Brain microvascular endothelial cell (primary cell): ENCODE measurements at places on chromosomes 11 and 22.

- no peak for DNase-seq
These were observed 773.4 kb upstream of the RAG2 start for GRCh38 chr11:37371346-37371970.

DNA sequence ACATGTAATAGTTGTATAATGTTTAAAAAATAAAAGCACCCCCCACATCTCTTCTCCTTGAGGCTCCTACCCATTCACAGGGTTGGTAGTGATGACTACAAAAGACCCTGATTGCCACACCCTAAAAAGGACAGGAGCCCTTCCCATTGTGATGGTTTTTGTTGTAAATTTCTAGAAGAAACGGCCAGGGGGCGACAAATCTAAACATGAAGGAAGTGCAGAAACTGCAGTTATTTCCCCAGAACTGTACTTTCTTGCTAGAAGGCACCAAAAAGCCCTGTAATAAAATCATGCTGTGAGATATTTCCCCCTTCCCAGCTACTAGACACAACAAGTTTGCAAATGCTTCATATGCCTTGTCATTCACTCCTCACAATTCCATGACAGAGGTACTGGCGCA, 10.8 kb downstream of the PRR5L start:
- DNase-seq = no peak

- no peak for DNase-seq
These were observed 17.6 kb downstream of the OTOG start for GRCh38 chr11:17564687-17565042.

GRCh38 chr11:133235381-133235780, 296.9 kb downstream of the OPCML start:
- no peak for DNase-seq

DNA sequence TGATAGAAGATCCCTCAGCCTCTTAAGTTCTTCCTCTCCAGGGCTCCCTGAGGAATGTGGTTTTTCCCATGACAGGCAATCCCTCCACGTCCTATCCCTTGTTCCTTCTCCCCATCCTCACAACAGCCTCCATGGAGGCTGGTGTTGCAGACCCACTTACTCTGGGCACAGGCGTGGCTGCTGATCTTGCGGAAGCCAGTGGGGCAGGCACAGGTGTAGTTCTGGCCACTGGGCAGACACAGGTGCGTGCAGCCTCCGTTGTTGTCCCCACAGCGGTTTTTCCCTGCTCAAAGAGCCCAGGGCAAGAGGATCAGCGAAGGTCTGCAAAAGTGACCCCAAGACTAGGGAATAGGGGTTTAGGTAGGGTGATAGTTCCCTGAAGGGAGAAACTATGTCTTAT, 29.1 kb downstream of the LRP4 start:
- DNase-seq = no peak

DNA sequence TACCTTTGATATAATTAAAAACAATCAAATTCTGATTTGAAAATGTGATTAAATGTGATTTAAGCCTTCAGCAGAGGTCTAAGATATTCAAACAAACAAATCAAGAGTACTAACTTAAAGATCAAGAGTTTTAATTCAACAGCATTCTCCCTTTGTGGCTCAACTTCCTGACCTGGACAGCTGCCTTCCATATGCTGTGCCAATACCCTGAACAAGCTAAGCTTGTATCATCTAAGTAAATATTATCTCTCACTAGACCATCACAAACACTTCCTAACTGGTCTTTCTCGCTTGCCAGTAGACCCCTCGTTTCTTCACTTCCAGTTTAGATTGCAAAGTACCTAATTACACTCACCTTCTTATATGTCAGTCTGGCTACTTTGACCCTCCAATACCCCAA, 35.9 kb upstream of the P4HA3 start:
- DNase-seq = no peak

DNA sequence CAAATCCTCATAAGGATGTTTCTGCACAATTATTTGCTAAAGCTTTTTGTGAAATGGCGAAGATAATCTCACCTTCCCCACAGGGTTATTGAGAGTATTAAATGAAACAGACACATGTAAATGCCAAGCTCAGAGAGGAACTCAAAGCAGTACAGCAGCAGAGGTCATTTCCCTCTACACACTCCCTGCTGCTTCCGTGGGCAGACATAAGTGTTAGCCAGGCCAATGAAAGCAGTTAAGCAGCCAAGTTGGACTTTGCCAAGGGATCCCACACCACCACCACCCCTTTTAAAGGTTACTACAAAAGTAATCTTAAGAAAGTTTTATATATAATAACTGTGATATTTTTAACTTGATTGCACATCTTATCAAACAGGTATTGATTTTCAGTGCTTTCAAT, 4.0 kb upstream of the FAM111A start:
- no peak for DNase-seq

DNA sequence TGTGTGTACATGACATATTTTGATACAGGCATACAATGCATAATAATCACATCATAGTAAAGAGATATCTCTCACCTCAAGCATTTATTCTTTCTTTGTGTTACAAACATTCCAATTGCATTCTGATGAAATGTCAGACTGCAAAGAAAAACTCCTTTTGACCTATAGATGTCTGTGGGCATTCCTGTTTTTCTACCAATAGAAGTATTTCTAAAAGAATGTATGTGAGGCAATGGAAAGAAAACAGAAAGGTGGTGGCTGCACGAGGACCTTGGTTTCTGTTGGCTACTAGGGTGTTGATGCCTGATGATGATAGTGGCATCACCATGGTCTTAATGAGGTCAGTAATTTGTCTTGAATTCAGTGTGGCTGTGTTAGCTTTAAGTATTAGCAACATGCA, 137.0 kb upstream of the ANO3 start:
- DNase-seq = peak; percentile 35

DNA sequence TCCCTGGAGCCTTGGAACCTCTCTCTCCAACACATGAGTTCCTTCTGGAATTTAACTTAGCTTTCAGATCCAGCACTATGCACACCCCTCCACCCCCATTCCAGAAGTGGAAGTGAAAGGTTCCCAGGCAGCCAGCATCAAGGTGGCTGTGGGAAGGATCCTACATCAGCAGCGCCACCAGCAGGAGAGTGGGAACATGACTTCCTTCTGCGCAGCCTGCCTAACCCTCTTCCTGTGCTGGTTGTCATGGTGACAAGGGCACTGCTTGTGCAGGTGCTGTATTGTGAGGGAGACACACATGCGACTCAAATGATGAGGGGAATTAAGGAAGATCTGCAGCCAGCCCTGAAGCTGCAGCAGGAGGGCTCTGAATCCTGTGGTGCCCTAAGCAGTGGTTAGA, 904.5 kb upstream of the API5 start:
- DNase-seq = peak; percentile 10

DNA sequence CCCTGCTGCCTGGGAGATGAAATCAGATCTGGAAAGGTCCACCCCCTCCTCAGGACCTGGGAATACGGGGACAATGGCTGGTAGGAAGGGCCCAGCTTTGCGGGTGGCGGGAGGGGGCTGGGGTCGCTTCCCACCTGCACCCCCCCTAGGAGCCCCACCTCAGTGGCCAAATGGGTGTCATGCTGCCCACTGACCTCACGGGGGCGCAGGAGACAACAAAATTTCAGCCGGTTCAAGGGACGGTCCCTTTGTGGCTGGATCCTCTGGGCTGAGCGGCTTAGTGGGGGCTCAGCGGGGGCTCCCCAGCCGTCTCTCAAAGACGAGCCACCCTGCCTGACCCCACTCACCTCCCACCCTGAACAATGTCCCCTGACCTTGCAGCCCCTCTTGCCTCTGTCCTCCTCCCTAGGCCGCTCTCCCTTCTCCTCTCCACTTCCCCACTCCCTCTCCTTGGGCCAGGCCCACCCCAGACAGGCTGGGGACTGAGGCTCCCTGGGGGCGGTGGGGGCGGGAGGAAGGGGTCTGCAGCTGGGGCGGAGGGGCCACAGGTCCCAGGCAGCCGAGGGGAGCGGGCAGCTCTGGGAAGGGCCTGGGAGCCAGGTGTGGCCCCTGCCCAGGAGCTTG, 39.3 kb upstream of the H19 start:
- DNase-seq = no peak

- no peak for DNase-seq
These were observed 101.1 kb upstream of the IGLL5 start for GRCh38 chr22:22786301-22787115.

DNA sequence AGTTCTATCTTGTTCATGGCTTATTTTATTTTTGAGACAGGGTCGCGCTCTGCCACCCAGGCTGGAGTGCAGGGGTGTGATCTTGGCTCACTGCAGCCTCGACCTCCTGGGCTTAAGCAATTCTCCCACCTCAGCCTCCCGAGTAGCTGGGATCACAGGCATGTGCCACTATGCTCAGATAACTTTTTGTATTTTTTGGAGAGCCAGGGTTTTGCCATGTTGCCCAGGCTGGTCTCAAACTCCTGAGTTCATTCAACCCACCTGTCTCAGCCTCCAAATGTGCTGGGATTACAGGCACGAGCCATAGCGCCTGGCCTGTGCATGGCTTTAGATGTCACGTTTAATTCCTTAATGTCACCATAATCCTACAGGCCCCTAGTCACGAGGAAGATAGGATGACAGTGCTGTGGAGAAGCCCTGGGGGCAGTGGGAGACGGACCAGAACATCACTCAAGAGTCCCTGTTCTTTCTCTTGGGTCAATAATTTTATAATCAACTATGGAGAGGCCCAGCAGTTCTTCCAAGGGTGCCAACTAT, 99.5 kb downstream of the RDX start:
- DNase-seq = no peak

GRCh38 chr11:82539669-82540068, 194.0 kb downstream of the FAM181B start:
- no peak for DNase-seq

DNA sequence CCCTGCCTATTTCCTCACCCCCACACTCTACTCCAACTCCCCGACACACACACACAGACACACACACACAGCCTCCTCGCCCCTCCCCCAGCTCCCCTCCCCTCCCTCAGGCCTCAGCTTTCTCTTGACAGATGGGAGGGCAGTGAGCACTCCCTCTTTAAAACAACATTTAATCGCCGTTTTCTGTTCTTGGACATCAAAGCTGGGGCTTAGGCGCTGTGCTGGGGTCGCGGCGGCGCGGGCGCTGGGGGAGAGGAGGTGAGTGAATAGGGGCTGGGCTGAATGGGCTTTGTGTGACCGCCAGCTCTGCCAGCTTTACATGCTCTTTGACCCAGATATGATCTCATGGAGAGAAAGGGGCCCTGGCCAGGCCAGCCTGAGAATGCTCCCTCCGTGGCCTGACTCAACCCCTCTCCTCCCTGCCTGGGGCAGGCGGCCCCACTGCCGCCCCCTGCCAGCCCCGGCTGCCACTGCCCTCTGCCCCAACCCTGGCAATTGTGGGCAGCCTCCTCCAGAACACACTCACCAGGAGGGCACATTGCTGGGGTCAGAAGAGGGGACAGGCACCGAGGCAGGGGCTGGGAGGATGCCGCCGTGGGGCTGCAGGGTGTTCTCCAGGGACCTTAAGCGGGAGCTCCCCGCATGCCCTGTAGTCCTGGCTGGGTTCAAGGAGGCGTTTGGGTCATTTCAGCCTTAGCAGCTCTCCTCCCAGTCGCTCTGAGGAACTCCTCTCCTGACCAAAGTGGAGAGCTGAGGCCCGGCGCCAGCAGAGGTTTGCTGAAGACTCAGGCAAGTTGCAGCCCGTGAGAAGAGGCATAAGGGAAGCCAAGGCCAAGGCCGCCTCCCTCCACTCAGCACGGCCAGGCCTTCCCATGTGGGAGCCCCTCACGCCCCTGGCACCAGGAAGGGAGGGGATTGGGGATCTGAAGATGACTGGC, 38.3 kb upstream of the NNMT start:
- no peak for DNase-seq

DNA sequence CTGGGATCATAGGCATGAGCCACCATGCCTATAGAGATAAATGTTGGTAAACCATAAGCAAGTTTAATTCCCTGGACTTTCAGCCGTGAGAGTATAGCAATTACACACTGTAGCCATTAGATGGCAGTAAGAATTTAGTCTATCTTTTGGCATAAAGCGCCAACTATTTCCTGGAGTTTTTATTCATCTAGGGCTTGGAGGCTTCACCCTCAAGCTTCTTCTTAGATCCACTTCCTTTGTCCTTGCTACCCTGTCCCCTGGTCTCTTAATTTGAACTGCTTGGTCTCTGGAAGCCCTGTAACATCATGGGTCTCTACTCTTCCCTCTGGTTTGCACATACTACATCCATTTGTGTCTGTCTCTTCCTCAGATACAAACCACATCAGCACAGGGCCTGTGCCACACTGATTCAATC, 38.2 kb downstream of the OR10A6 start:
- DNase-seq = peak; percentile 46
